ENCODE measurements at places on chromosomes 12 and 14. TPM values are rescaled to one million over a fixed set of nuclear protein-coding genes. Genes with fewer than 3 reads are reported as not detected.

Gene SALL2
- polyA plus RNA-seq = 10.1 TPM

Gene RND1
- 0.26 TPM for polyA plus RNA-seq

Gene SERPINA4
- polyA plus RNA-seq = not detected

Gene EPYC
- not detected for polyA plus RNA-seq

Gene SLC5A8
- polyA plus RNA-seq = not detected

Gene SYT1
- 2.5 TPM for polyA plus RNA-seq

Gene KRT74
- polyA plus RNA-seq = not detected

Gene CSRP2
- 179 TPM for polyA plus RNA-seq

Gene WDR20
- 18.7 TPM for polyA plus RNA-seq

Gene ADAM21
- 0.11 TPM for polyA plus RNA-seq

Gene SART3
- 22.6 TPM for polyA plus RNA-seq

Gene COCH
- polyA plus RNA-seq = 0.17 TPM

Gene TGFB3
- polyA plus RNA-seq = 4.3 TPM

Gene NUAK1
- polyA plus RNA-seq = 4.9 TPM

Gene GSC
- polyA plus RNA-seq = not detected

Gene TEX52
- polyA plus RNA-seq = not detected

Gene CCT2
- 194 TPM for polyA plus RNA-seq

Gene CLEC4A
- 0.44 TPM for polyA plus RNA-seq

Gene ACSM4
- polyA plus RNA-seq = not detected

Gene TAS2R9
- not detected for polyA plus RNA-seq

Gene DPF3
- 30.5 TPM for polyA plus RNA-seq

Gene RAB5B
- polyA plus RNA-seq = 85.6 TPM

Gene NPAS3
- not detected for polyA plus RNA-seq

Gene PPTC7
- 6.8 TPM for polyA plus RNA-seq

Gene HOXC5
- polyA plus RNA-seq = not detected

Gene TAS2R7
- polyA plus RNA-seq = not detected

Gene ZDHHC17
- 24.8 TPM for polyA plus RNA-seq

Gene LRRC10
- not detected for polyA plus RNA-seq

Gene PUS7L
- 5.1 TPM for polyA plus RNA-seq

Gene LBHD2
- polyA plus RNA-seq = not detected
